MM.1S (cell line): ENCODE measurements at places on chromosomes 11 and 22.

- no peak for DNase-seq
These were observed 22.7 kb upstream of the ACER3 start for GRCh38 chr11:76837696-76838677.

- no peak for DNase-seq
These were observed 13.1 kb downstream of the SLC43A1 start for GRCh38 chr11:57502376-57502775.

GRCh38 chr11:131612533-131612932 is 242.1 kb downstream of the NTM start:
- no peak for DNase-seq

GRCh38 chr22:24205438-24206195 is 24.3 kb downstream of the SUSD2 start:
- peak; percentile 84 for DNase-seq

DNA sequence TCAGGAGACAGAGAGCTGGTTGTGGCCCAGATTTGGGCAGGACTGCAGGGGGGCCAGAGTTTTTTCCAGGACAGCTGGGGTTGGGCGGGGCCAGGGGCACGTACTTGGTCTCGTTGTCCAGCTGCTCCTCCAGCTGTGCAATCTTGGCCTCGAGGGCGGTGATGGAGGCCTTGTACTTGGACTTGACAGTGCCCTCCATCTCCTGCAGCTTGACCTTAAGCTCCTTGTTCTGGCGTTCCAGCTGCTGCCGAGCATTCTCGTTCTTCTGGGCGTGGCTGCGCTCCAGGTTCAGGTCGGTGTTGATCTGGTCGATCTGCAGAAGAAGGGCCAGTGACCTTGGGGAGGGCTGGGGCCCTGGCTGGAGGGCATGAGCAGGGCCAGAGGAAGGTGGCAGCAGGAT is 32.1 kb downstream of the APOL1 start:
- no peak for DNase-seq

DNA sequence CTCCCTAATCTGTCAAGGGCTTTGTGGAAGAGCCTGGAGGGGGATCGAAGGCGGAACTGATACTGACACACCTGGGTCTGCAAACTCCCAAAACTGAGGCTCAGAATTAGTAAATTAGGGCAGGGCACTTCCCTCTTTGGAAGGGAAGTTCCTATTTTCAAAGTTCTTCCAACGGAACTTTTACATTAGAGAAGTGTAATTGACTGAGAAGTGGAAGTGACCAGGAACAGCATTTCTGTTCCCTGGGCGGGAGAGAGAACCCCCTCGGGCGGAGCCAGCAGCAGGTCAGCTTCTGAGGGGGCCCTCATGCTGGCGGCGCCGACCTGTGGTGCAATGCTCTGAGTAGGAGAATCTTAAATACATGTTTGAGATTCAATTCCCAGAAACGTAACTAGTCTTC is 1.1 kb upstream of the CBL start:
- no peak for DNase-seq

DNA sequence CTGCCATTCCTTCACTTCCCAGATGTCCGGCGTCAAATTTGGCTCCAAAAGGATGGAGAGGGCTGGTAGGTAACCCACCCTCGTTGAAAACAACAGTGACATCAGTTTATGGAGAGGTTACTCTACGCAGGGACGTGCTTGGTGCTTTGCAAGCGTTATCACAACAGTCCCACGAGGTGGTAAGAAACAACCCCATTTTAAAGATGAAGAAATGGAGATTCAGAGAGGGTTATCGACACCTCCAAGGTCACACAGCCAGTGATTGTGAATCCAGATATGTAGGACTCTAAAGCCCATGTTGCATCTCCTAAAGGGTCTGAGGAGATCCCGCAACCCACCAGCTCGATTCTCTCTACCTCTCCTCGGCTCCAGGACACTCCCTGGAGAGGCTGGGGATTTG is 773 bp downstream of the MIAT start:
- DNase-seq: peak; percentile 37

DNA sequence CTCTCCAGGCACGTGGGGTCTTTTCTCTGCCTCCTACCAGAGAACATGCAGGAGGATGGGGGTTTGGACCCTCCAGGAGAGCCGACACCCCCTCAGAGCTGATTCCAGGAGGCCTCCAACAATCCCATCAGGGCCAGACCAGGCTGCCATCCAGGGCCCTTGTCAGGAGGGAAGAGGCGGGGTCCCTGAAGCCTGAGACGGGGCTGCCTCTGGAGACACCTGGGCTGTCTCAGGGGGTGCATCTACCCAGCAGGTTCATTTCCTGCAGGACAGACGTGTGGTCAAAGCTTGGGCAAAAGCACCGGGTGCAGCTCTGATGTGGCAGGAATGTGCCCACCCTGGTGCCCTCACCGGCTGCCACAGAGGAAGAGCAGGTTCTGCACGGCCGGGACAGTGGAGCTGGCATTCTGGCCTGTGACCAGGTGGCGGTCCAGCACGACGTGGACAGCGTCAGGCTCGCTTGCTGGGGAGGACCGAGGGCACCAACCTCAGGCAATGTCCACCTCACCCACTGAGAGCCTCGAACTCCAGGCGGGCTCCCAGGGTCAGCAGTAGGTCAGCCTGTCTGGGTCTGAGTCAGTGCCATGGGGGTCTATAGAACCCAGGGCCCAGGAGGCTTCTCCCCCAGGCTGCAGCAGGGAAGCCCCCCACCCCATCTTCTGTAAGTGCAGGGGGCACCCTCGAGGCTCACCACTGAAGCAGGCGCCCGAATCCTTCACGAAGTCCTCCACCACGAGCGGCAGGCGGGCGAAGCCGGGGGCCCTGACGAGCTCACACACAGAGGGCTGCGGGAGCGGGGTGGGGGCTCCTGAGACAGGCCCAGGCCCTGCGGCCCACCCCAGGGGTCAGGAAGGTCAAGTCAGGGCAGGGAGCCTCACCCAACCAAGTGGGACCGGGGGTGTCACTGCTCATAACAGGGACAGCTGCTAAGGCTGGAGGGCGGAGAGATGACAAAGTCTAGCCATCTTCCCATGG is 6.4 kb downstream of the GATD1 start:
- DNase-seq: peak; percentile 2

- peak; percentile 55 for DNase-seq
These were observed 27.1 kb upstream of the NUP50 start for GRCh38 chr22:45136594-45136993.

DNA sequence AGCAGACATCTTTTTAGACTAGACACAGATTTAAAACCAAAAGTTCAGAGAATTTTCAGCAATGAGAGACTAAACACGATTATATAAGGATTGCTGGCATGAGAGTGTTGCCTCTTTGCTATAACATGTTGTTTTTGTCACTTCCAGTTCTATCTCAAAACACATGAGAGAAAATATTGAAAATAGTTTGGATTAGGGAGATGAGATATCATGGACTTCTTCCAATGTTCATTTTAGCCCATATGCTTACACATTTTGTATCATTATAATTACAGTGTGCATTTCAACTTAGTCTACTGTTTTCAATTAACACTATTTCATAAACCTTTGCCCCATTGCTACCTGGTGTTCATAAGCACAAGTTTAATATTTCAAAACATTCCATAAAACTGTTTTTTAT is 175.9 kb upstream of the PGR start:
- DNase-seq: no peak

GRCh38 chr22:32564170-32565001 is 89.8 kb downstream of the FBXO7 start:
- no peak for DNase-seq

GRCh38 chr22:32971276-32971675 is 86.9 kb downstream of the SYN3 start:
- no peak for DNase-seq

DNA sequence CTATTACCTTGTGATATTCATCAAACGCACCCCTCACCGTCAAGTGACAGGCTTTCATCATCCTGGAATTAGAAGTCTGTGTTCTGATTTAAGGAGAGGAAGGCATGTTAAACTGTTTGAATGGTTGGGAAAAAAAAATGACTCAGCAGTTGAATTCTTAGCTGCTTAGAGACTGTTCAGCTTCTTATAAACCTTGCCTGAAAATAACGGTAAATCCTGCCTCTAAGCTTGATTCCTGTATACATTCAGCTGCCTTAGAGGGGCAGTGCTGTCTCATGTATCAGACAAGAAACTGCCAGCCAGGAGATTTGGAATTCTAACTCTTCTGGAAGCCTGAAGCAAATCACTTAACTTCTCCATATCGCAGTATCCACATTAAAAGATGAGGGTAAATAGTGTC is 437.4 kb downstream of the JRKL start:
- no peak for DNase-seq

DNA sequence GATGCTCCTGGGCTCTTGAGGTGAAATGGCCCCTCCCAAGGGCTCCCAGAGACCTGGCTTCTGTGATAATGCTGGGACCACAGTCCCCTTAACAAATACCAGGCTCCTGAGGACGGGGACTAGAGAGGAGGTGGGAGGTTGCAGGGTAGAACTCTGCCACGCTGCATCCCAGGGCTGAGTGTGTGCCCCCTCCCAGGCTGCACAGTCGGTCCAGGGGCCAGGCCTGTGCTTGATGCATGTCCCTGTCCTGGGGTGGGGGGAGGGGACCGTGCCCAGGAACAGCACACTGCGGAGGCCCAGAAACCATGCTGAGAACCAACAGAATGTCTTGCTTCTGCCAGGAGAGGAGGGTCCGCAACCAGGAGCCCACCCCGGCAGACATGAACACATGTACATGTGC is 9.3 kb downstream of the CSF2RB start:
- no peak for DNase-seq

DNA sequence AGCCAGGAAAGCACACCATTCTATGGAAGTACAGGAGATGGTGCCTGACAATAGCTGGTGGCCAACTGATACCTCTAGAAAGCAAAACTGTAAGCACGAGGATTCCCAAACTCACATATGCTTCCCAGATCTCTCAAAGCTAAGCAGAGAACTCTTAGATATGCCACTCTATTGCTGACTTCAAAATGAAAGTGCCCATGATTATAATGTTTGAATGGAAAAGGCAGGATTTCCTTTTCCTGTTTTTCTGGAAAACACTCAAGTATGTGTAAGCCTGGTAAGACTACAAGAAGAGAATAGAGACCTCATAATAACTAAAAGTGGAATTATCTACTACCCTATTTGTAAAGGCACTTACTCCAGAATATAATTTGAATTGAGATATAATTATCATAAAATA is 2.6 kb upstream of the CARD18 start:
- no peak for DNase-seq

DNA sequence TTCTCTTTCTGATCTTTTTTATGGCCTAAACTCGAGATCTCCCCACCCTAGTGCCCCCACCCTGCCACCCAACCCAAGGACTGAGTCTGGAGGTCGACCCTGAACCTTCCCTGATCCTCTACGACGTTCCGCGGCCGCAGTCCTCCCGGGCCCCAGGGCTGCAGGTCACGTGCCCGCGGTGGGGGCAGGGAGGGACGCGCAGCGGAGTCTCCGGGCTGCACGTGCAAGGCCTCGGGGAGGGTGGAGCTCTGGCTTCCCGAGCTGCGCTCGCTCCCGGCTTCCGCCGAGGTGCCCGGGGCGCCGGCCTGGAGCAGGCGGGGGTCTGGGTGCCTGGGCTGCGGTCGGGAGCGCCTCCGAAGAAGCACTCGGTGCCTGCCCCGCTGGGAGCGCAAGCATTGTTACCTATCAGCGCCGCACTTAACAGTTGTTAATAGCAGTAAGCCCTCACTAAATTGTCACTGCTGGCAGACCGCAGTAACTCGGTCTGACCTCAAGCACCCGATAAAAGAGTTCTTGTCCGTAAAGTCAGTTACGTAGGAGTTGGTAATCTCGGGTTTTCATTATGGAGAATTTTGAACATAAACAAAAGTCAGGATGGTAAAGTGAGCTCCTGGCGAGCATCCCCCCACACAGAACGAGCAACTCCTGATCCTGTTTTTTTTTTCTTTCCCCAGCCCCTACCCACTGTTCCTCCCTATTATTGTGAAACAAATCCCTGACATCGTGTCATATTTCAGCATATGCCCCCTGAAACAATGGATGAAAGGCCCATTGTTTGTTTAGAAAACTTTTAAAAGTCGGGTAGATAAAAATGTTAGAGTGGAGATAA is 69.7 kb upstream of the EP300 start:
- peak; percentile 91 for DNase-seq

DNA sequence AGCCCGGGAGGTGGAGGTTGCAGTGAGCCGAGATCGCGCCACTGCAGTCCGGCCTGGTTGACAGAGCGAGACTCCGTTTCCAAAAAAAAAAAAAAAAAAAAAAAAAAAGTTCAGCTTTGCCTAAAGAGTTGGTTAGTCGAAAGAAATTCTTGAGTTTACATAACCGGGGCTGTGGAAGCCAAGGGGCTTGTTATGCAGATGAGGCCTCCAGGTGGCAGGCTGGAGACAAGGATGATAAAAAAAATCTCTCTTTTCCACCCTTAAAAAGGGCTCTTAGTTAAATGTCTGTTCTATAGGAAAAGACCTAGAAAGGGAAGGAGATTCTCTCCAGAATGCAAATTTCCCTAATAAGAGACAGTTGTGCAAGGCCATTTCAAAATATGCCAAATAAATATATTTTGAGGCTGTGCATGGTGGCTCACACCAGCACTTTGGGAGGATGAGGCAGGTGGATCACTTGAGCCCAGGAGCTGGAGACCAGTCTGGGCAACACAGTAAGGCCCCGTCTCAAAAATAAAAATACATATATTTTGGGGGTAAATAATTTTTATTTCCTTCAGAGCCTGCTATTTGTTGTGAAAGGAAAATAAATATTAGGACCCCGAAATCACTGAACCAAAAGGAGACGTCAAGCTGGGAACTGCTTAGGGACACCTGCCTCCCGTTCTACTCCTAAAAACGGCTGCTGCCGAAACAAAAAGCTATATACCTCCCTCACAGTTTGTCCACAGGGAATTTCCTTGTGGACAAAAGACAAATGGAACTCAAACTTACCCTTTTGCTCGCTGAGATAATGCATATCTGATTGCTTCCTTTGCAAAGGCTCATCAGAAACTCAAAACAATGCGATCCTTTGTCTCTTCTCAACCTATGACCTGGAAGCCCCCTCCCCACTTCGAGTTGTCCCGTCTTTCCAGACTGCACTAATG is 2.4 kb upstream of the IFITM2 start:
- DNase-seq: peak; percentile 53

- peak; percentile 44 for DNase-seq
These were observed 19.7 kb downstream of the CTR9 start for GRCh38 chr11:10770626-10771254.

DNA sequence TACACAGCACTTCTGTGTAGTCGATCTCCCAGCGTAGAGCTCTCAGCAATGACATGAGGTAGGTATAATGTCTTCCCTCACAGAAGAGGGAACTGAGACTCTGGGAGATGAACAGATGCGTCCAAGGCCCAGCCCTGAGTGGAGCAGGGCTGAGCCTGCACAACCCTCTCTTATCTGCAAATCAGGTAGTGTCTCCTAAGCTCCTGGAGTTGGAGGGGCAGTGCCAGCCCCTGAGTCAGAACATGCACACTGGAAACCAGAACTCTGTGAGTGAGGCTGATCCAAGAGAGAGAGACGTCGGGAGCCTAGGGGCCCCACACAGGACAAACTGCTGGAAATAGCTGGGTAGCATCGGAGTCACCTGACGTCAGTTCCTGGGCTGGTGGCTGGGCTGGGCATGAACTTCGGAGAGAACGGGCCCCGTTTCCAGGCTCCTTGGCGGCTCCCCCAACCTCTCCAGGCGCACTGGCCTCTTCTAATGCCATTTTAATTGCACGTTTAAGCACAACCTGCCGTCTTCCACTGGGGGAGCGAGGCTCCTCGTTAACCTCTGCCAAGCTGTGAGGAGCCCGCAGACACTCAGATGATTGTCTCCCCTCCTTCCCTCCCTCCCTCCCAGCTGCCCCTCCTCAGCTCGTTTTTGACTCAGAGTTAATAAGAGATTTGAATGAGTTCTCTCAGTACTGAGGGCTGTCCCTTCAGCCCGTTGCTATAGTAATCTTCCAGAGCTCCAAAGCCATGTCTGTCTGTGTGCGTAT is 191.2 kb upstream of the TBCEL start:
- no peak for DNase-seq

GRCh38 chr22:47369020-47369419 is 606.6 kb downstream of the TBC1D22A start:
- no peak for DNase-seq

GRCh38 chr22:48575618-48576332 is 1251.9 kb downstream of the BRD1 start:
- DNase-seq: no peak
